ENCODE measurements at places on chromosomes 16 and 17.
A peak's percentile ranks its signal among the peaks of the same experiment; 100 is the strongest.

DNA sequence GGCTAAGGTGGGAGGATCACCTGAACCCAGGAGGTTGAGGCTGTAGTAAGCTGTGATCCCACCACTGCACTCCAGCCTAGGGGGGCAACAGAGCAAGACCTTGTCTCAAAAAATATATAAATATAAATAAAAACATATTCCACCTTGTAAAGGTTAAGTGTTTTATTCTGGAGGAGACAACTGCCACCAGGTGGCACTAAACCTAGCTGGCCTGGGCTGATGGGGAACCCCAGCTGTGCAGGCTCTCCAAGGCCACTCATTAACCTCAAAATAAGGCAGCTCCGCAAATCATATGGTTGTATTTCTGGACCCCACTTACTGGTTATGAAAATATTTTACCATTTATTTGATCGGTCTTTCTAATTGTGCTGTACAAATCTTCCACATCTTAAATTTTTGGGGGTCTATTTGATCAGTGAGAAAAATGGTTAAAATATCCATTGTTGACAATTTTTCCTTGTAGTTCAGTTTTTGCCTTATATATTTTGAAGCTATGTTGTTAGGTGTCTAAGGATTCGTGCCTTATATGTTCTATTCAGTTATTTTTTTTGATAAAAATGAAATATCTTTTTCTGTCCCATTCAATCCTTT is 8.5 kb upstream of the ICAM2 start:
- DNase-seq: peak; percentile 56

DNA sequence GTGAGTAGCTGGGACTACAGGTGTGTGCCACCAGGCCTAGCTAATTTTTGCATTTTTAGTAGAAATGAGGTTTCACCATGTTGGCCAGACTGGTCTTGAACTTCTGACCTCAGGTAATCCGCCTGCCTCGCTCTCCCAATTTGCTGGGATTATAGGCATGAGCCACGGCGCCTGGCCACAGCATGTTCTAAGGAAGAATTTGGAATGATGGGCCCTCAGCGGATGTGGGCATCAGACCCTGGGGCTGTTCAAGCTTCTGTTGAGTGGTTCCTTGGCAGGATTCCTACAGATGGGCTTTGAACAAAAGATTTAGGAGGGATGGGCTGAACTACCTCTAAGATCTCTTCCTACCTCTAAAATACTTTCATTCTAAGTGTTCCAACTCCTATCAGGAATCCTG is 4.1 kb downstream of the PRPSAP2 start:
- DNase-seq: no peak

DNA sequence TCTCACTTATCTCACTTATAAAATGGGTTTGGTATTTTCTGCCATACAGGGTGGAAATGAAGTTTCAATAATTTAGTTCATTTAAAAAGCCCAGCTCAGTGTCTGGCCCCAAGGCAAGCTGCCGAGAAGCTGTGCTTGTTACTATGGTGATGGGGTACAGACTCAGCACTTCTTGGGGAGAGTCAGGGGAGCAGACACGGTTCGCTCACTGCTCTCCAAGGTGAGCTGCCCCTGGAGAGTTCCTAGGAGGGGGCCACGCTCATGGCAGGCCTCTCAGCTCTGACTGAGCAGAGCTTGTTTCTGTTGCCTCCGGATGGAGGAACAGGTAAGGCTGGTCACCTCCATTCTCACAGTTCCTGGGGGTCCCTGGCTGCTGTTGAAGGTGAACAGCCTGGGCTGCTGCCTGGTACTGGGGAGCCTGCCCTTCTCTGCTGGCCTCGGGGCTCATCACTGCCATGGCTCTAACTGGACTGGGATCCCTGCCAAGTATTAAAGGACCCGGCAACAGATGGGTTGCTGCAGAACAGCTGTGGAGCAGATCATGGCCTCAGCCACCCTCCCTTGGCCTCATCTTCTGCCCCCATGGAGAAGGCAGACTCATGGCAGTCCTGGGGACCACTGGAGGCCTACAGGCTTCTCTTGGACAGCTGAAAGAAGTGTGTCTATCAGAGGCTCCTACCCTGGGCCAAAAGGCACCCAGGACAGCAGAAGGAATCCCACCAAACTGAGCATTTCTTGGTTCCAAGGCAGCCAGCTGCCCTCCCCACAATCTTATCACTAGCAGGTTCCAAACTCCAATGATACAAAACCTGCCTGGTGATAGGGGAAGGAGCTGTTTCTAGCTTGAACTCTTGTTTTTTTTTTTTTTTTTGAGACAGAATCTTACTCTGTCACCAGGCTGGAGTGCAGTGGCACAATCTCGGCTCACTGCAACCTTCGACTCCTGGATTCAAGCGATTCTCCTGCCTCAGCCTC is 25.9 kb upstream of the SPATA32 start:
- DNase-seq: no peak

DNA sequence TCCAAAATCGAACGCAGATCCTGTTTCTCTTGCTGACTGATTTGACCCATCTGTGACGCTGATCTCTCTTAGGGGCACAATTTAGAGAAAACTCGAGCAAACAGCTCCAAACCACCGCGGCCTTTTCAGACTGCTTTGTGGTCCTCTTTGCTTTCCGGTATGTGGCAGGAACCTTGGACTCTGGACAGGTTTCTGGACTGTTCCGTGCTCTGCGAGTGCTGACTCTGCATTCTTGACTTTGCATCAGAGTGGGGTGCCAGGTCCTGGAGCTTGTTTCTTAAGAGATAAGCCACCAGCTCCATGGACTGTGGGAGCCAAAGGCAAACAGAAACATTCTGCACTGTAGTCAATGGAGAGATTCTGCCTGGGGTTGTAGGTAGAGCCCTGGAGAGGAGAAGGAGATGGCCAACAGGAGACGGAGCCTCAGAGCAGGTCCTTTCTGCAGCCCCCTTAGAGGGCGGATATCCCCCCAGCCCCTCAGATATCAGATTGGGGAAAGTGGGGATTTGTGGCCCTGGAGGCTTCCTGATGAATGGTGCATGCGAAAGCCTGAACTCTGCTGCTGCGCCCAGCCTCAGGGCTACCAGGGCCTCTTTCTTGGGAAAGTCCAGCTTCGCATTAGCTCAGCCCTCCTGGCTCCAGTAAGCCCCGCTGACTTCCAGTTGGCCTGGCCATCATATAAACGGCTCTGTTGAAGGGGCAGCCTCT is 65.6 kb downstream of the WIPI1 start:
- DNase-seq: no peak

DNA sequence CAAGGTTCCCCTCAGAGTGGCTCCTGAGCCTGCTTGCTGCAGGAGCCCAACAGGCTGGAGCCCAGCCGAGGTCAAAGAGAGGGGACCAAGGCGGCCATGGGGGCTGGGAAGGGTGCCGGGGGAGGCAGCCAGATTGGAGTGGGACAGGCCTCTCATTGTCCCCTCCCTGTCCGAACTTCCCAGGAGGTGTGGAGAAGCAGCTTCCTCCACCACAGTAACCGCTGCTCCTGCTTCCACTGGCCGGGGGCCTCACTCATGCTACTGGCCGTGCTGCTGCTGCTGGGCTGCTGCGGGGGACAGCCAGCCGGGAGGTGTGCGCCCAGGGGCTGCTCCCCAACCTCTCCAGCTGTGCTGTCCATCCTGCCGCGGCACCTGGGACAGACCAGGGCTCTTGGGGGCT is 29.3 kb downstream of the TMEM94 start:
- no peak for DNase-seq

- peak; percentile 63 for DNase-seq
These were observed 9.4 kb upstream of the TOM1L1 start for GRCh38 chr17:54891176-54891821.

DNA sequence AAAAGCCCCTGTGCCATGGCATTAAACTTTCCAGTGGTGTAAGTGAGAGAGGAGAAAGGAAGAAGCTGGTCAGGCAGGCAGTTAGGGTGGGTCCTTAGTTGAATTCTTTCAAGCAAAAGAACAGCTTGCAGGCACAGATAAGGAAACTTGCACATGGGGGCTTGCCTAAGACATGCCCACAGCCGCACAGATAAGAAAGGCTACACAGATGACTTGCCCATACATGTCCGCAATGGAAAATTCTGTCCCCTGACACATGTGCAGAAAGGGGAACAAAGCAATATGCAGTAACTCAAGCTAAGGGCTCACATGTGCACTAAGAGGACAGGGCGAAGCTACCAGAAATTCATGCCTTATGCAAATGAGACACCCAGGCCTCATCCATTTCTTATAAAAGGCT is 69.9 kb downstream of the GSG1L start:
- DNase-seq: no peak

DNA sequence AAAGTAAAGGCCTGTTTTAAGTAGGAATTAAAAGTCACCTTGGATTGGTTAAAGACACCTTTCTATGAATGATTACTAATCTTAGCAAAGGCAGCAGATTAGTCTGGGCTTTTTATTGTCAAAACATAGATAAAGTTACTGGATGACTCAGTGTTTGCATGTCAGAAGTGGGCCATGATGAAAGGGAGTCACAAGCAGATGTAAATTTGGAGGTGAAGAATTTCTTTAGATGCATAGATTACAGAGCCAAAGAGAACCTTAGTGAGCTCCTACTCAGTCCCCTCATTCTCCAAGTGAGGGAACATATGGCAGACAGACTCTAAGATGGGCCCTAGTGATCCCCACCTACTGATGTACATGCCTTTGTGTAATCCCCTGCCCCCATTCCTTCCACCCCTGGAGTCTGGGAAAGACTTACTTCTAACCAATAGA is 124.5 kb downstream of the HS3ST3A1 start:
- no peak for DNase-seq

DNA sequence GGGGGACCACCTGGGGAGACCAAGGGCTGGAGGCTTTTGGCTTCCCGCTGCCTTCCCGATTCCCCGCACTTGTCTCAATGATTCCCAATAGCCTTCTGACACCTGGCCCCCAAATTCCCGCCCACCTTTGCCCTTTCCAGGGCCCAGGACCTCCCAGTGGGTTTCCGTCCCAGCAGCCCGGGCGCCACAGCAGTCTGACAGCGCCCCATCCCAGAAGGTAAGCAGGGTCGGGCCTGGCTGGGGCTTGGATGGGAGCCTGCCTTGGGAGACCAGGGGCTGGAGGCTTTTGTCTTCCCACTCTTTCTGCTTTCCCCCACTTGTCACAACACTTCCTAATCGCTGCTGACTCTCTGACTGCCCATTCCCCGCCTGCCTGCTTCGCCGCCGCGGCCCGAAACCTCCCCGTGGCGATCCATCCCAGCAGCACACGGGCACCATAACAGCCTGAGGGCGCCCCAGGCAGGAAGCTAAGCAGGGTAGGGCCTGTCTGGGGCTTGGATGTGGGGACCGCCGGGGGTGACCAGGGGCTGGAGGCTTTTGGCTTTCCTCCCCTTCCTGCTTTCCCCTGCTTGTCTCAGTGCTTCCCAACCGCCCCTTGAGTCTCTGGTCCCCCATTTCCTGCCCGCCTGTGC is 2289.3 kb downstream of the TP53TG3F start:
- no peak for DNase-seq

DNA sequence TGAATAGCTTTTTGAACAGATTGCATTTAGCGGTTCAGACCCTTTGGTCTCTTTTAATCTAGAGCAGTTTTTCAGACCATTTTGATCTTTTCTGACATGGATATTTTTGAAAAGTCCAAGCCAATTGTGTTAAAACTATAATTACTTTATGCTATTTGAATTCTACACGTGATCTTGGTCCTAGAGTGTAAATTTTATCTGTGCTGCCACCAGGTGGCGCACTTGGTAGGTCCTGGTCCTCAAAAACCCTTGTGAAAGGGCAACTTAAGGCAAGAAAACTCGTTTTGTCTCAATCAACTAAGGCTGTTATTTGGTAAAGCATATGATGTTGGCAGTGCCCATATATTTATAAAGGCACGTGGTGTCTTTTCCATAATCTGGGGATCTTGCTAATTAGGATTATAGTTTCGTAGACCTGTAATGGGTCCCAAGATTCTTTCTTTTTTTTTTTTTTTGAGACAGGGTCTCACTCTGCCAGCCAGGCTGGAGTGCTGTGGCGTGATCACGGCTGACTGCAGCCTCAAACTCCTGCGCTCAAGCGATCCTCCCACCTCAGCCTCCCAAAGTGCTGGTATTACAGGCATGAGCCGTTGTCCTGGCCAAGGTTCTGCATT is 43.9 kb upstream of the TEX2 start:
- DNase-seq: peak; percentile 64
